ENCODE measurements at places on chromosomes 13 and 19. TPM values are rescaled to one million over a fixed set of nuclear protein-coding genes. Genes with fewer than 3 reads are reported as not detected.

ZNF90 gene
- total RNA-seq: 19.6 TPM

LHB gene
- total RNA-seq: not detected

IL4I1 gene
- 2.9 TPM for total RNA-seq

SOX1 gene
- total RNA-seq: not detected

NTF4 gene
- not detected for total RNA-seq

DNAAF3 gene
- not detected for total RNA-seq

TSSK6 gene
- 3.1 TPM for total RNA-seq

TUBB4A gene
- 7.8 TPM for total RNA-seq

COL5A3 gene
- not detected for total RNA-seq

CNN2 gene
- total RNA-seq: 80.5 TPM

CLEC17A gene
- 0.64 TPM for total RNA-seq

ZNF468 gene
- total RNA-seq: 13.9 TPM

COX7A1 gene
- not detected for total RNA-seq

ZNF835 gene
- 5.2 TPM for total RNA-seq

WDR87 gene
- not detected for total RNA-seq

B3GNT3 gene
- not detected for total RNA-seq

NXNL1 gene
- total RNA-seq: not detected

FRY gene
- 0.52 TPM for total RNA-seq

CYSLTR2 gene
- total RNA-seq: 2.8 TPM

TMPRSS9 gene
- total RNA-seq: not detected

SIGLEC8 gene
- not detected for total RNA-seq

SLC25A41 gene
- total RNA-seq: 0.60 TPM

SYNGR4 gene
- 0.31 TPM for total RNA-seq

CALR3 gene
- not detected for total RNA-seq

FOSB gene
- total RNA-seq: 10.5 TPM

CCNA1 gene
- total RNA-seq: 0.16 TPM

TJP3 gene
- total RNA-seq: 0.24 TPM

MISP3 gene
- 0.31 TPM for total RNA-seq

RPL21 gene
- 1,413 TPM for total RNA-seq

LILRA1 gene
- total RNA-seq: not detected

GADD45B gene
- 83.0 TPM for total RNA-seq

PRR20B gene
- total RNA-seq: not detected

ZNF528 gene
- total RNA-seq: 9.4 TPM

ELSPBP1 gene
- total RNA-seq: not detected

KIR3DL2 gene
- total RNA-seq: not detected

FLT3LG gene
- total RNA-seq: 61.0 TPM

FFAR2 gene
- total RNA-seq: not detected

KIR2DL1 gene
- not detected for total RNA-seq

DLL3 gene
- total RNA-seq: 1.4 TPM
